Suprapubic skin (tissue), 4 donors: ENCODE measurements at places on chromosomes 13 and 19. TPM values are rescaled to one million over a fixed set of nuclear protein-coding genes. Genes with fewer than 3 reads are reported as not detected.

ZNF565 gene
- total RNA-seq = 5.0 TPM

FARP1 gene
- total RNA-seq = 11.0 TPM

SULT2A1 gene
- not detected for total RNA-seq

NKPD1 gene
- total RNA-seq = 22.4 TPM

ONECUT3 gene
- total RNA-seq = not detected

NLRP11 gene
- not detected for total RNA-seq

ZNF85 gene
- 3.0 TPM for total RNA-seq

CNN1 gene
- 31.6 TPM for total RNA-seq

OR10H1 gene
- total RNA-seq = not detected

PTPRS gene
- 116 TPM for total RNA-seq

CD209 gene
- total RNA-seq = 1.6 TPM

ZNF581 gene
- total RNA-seq = 27.1 TPM

ITGBL1 gene
- 10.4 TPM for total RNA-seq

LILRA2 gene
- not detected for total RNA-seq

IFI30 gene
- total RNA-seq = 34.7 TPM

SLC25A41 gene
- not detected for total RNA-seq

COMP gene
- total RNA-seq = 5.1 TPM

IGFL3 gene
- total RNA-seq = 17.7 TPM

ZNF844 gene
- total RNA-seq = 11.5 TPM

GPR4 gene
- 0.49 TPM for total RNA-seq

HCN2 gene
- 1.7 TPM for total RNA-seq

NLRP9 gene
- total RNA-seq = not detected

NAPSA gene
- not detected for total RNA-seq

TGFB1 gene
- total RNA-seq = 17.8 TPM

PLK5 gene
- total RNA-seq = 1.2 TPM

TMC4 gene
- 3.4 TPM for total RNA-seq

ATXN8OS gene
- total RNA-seq = not detected

FAM216B gene
- not detected for total RNA-seq

THSD1 gene
- 5.8 TPM for total RNA-seq

ASPDH gene
- not detected for total RNA-seq

PGLYRP2 gene
- total RNA-seq = not detected

PGPEP1 gene
- total RNA-seq = 8.0 TPM

PPP1R15A gene
- 135 TPM for total RNA-seq

C2CD4C gene
- total RNA-seq = 0.49 TPM

ATP8B3 gene
- total RNA-seq = 1.5 TPM

FGF21 gene
- total RNA-seq = not detected

PSPN gene
- 0.40 TPM for total RNA-seq

B3GNT3 gene
- 7.6 TPM for total RNA-seq

IL12RB1 gene
- total RNA-seq = 0.87 TPM

FOXA3 gene
- not detected for total RNA-seq

GPC5 gene
- not detected for total RNA-seq

CGB2 gene
- total RNA-seq = not detected

PIK3R2 gene
- 18.2 TPM for total RNA-seq

HAUS5 gene
- total RNA-seq = 15.9 TPM

USHBP1 gene
- 8.4 TPM for total RNA-seq
